ENCODE measurements at places on chromosomes 11 and 22. TPM values are rescaled to one million over a fixed set of nuclear protein-coding genes. Genes with fewer than 3 reads are reported as not detected.

OR52A1 gene
- not detected for total RNA-seq

GVQW3 gene
- 1.7 TPM for total RNA-seq

STX5 gene
- 44.6 TPM for total RNA-seq

PTPRJ gene
- total RNA-seq = 13.8 TPM

PHLDB1 gene
- total RNA-seq = 114 TPM

GGTLC2 gene
- not detected for total RNA-seq

KCNJ4 gene
- not detected for total RNA-seq

OR52K2 gene
- total RNA-seq = not detected

PRAME gene
- total RNA-seq = not detected

FGF4 gene
- not detected for total RNA-seq

HTR3A gene
- total RNA-seq = not detected

POGLUT3 gene
- total RNA-seq = 43.6 TPM

Data from epithelial cell of alveolus of lung (primary cell).